ENCODE measurements at places on chromosomes 6 and 20.

DNA sequence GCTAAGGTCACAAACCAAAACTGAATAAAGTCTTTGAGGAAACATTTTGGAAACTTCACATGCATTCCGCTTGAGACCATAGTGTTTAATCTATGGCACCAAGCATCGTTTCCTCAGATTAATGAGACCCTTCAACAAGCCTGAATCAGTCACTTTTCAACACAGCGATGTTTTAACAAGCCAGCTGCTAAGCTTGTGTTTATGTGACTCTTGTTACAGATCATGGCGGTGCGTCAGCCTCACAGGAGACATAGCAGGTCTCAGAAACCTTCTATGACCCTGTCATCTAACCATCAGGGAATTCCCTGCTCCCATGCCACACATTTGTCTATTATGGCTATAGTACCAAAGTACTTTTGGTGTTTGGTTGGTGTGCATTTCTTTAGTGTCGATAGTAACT lies 57.2 kb downstream of the MTFR2 start:
- no peak for DNase-seq

- DNase-seq: no peak
These were observed 183.9 kb upstream of the JARID2 start for GRCh38 chr6:15061908-15062515.

- DNase-seq: no peak
These were observed 15.6 kb downstream of the SNRPC start for GRCh38 chr6:34772940-34773339.

DNA sequence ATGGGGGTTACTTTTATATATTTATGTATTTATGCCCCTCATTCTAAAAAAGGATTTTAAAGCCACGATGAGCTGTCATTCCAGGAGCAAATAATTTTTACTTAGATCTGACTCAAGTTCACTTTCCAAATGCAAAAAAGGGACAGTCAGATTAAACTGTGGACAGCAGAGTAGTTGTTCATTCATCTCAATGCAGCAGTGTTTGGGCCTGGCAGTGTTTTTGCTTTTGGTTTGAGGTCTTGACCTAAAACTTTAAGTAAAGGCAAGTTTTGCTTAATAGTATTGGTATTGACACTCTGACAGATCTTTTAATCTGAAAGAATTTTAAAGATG lies 13.9 kb downstream of the JARID2 start:
- no peak for DNase-seq

All from Kasumi-1 (cell line).